ENCODE measurements at places on chromosomes 6 and 20. TPM values are rescaled to one million over a fixed set of nuclear protein-coding genes. Genes with fewer than 3 reads are reported as not detected.

OR2J3 gene
- not detected for total RNA-seq

- no peak for DNase-seq
Measured at GRCh38 chr20:17636523-17637412, 45.3 kb downstream of the RRBP1 start.

DNA sequence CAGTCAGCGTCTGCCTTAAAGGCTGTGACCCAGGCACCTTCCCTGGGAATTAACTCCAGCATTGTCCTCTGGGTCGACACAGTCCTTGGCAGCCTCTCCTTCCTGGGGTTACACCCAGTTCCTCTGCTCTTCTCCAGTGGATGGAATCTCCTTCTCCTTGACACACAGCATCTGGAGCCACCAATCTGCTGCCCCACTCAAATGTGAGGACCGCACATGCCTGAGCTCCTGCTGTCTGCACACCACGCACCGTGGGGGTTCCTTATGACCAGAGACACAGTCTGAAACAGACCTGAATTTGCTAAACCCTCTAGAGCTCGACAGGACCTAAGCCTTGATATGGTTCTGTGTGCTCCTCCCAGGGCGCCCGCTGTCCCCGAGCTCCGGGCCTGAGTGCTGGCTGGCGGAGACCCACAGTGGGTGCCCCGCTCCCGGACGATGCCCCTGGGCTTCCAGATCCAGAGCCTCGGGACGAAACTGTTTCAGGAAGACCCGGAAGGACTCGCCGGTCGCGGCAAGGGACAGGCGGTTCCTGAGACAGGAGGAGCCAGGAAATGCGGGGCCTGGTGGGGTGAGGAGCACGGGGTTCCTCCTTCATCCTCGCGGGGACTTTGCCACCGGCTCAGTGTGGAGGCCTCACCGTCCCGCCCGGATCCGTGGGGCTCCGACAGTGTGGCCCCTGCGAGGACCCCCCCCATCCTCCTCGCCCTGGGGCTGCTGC, 2.5 kb upstream of the RAET1G start:
- DNase-seq: no peak

- no peak for DNase-seq
Measured at GRCh38 chr6:145349950-145350510, 385.3 kb downstream of the EPM2A start.

IMPG1 gene
- not detected for total RNA-seq

CYP39A1 gene
- 2.4 TPM for total RNA-seq

DNA sequence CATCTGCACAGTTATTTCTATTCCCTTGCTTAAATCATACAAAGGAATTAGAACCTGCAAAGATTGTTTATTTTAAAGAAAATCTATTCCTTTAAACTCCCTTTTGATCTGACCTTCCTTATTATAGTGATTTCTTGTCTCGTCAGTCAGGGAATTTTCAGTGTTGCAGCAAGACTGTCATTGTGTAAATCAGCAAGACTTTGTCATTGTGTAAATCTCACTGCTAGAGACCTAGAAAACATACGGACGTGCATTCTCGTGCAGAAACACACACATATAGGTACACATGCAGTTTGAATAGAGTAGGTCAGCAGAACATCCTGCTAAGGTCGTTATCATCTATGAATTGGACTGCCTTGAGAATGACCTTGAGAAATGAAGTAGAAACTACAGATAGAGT, 6.2 kb upstream of the SGK1 start:
- DNase-seq: no peak

GRCh38 chr20:40724566-40724965, 35.5 kb upstream of the MAFB start:
- DNase-seq: no peak

SLC26A8 gene
- total RNA-seq: 0.56 TPM

JAG1 gene
- total RNA-seq: 29.1 TPM

- no peak for DNase-seq
Measured at GRCh38 chr6:136739071-136739470, 53.2 kb downstream of the MAP3K5 start.

METTL24 gene
- total RNA-seq: 0.44 TPM

- DNase-seq: no peak
Measured at GRCh38 chr20:20102716-20103258, 50.5 kb downstream of the CFAP61 start.

HRH3 gene
- total RNA-seq: 4.5 TPM

ENPP4 gene
- 4.4 TPM for total RNA-seq

DNA sequence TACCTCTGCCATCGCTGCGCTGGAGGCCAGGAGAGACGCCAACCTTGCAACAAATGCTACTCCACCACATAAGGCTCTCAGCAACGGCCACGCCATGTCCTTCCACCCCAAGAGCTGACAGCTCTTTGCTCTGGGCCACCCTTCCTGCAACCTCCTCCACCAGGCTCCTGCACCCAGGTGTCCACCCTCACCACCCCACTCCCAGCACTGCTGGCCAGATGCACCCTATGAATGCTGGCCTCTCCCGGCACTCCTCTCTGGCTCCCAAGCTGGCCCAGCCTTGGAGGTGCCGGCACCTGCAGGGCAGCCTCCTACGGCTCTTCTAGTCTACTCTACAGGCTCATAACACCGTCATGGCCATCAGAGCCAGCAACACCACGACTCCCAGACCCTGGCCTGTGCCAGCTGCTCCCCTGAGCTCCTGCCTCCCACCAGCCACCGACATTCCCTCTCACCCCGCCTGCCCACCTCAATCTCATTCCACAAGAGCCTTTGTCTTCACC, 11.2 kb downstream of the TAF4 start:
- no peak for DNase-seq

GRCh38 chr6:138999949-139000725, 12.1 kb upstream of the REPS1 start:
- no peak for DNase-seq

KCNG1 gene
- total RNA-seq: 16.0 TPM

MICB gene
- 16.2 TPM for total RNA-seq

- peak; percentile 5 for DNase-seq
Measured at GRCh38 chr6:164897523-164898235, 411.7 kb downstream of the C6orf118 start.

GPR6 gene
- 0.37 TPM for total RNA-seq

OR2B6 gene
- total RNA-seq: not detected

DNA sequence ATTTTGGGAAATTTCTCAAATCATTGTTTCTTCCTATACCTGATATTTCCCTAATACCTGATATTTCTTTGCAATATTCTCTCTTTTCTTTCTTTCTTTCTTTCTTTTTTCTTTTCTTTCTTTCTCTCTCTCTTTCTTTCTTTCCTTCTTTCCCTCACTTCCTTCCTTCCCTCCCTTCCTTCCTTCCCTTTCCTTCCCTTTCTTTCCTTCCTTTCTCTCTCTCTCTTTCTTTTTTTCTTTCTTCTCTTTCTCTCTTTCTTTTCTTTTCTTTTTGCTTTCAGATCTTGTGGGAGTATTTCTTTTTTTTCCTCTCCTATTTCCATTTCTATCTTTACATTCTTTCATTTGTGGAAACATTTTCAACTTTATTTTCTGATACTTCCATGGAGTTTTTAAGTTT, 76.1 kb upstream of the ANKEF1 start:
- no peak for DNase-seq

DNA sequence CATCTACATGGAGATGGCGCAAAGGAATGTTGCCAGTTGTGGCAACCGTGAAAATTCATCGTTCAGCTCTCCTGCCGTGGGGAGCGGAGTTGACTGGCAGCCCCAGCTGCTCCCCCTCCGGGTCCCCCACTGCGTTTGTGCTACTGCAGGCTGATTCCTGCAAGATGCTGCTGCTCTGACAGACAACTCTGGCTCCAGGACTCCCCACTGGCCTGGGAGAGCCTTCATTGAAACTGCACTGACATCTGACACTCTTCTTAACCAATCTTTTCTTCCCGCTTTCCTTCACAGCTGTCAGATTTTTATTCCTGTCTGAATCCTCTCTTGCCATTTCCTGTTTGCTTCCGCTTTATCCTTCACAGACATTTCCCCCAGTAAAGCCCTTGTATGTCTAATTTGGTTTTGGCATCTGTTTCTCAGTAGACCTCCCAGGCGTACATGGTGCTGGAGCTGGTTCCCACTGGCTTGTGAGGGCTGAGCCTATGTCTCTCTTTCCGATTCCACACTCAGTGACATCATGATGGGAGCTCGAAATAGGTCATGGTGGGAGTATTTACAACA, 9.5 kb upstream of the ATRN start:
- DNase-seq: no peak

DNA sequence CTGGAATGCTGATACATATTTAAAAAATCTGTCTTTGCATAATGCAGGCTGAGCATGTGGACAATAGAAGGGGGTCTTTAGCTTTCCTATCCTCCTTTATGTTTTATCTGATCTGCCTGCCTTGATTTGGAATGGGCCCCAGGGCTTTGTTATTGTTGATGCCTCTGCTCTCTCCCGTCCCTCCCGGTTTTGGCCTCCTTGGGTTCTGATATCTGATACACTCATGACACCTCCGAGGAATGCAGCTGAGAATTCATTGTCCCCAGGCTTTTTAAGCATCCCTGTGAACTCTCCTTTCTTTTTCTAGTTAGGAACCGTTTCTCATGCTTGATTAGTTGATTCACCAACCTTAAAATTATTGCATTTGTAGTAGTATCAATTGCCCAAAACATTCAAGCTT, 185.5 kb upstream of the RALGAPA2 start:
- DNase-seq: no peak

DNA sequence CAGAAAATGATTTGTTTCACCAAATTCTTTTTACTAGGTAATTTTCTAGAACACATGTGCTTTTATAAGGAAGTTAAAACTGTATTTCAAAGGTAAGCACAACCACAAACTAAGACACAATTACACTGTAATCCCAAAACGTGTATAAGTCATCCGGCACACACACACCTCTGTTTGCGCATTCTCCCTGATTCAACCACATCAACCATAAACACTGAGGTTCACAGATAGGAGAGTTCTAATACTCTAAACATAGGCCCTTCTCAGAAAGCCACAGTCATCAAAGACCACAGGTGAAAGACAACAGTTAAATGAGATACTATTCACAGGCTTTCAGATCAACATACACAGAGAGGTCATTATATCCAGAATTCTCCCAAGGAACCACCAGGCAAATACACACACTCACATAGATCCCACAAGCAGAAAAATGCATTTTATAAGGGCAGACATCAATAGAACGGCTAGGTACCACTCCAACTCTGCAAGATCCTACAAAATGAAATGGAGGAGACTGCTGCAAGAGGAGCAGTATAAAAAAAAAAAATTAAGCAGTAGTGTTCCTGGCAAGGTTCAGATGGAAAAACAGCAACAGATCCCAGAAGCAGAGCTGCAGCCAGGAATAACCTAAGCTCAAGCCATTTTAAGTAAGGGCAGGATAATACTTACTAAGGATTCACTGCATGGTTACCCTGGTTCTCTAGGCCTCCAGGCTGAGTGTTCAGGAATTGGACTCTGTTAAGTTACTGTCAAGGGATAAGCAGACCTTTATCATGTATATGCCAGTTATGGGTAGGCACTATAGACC, 6.6 kb upstream of the FBXO9 start:
- DNase-seq: no peak

RHAG gene
- not detected for total RNA-seq

DNA sequence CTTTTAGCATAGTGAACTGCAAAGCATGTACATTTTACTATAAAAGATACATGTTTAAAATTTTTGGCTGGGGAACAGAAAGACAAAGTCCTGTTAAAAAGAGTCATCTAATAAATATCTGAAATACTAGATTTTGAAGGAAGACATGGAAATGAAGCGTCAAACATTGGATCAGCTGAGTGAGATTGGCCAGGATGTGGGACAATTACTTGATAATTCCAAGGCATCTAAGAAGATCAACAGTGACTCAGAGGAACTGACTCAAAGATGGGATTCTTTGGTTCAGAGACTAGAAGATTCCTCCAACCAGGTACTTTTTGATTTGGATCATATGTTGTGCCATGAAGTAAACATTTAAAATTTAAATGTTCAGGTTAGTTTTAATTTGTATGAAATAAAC, 162.3 kb downstream of the UTRN start:
- DNase-seq: no peak

SIGLEC1 gene
- total RNA-seq: not detected

GRCh38 chr6:44067173-44068139, 59.8 kb downstream of the MRPL14 start:
- no peak for DNase-seq

- no peak for DNase-seq
Measured at GRCh38 chr6:29263001-29263400, 38.5 kb upstream of the OR14J1 start.

DNA sequence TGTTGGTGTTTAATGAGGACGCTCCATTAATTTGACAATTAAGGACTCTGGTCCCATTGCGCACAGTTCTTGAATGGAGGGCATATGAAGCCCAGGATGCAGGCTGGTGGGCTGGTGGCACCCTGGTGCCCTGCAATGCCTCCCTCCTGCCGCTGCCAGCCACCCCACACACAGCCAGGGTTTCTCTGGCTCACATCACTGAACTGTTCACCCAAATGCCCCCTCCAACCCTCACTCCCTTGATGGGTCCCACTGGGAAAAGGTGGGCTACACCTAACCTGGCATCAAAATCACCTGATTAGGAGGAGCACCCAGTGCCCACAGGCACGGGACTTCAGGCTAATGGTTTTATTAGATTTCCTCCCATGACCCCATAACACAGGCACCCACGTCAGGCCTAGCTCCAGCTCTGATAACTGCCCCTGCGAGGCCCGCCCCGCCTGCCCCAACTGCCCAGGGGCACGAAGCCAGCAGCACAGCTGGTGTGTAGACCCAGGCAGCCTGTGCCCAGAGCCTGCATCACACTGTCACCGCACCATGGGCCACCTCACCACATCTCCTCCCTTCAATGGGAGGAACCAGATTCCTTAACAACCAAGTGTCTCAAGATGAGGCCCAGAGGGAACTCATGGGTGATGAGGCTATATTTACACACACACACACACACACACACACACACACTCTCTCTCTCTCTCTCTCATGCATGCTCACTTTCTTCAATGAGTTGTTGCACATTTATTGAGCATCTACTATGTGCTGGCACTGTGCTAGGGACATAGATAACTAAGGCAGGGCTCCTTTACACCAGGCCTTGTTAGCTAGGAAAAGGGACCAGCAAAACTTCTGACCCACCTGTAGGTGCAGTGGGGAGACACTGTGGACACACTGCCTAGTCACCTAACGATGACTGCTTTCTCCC, 107.3 kb downstream of the NOL4L start:
- DNase-seq: no peak

DNA sequence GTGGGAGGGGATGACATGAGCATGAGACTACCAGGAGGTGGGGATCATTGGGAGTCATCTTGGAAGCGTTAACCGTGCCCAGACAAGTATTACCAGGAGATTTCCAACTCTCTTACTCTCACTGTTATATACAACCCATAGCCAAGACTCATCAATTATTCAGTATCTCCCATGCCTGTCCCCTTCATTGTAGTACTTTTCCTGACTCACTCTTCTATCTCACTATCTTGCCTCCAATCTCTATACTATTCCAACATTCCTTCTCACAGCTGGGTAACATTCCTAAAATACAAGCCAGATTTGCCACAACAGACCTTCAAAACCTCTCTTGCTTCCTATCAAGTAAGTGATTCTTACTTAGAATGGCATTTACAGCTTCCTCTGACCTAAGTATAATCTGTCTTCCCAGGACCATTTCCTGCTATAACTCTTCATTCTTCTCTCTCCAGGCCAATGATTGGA, 226.3 kb upstream of the SMLR1 start:
- no peak for DNase-seq

Measured in H1 (cell line).